ENCODE measurements at places on chromosomes 13 and 19.

DNA sequence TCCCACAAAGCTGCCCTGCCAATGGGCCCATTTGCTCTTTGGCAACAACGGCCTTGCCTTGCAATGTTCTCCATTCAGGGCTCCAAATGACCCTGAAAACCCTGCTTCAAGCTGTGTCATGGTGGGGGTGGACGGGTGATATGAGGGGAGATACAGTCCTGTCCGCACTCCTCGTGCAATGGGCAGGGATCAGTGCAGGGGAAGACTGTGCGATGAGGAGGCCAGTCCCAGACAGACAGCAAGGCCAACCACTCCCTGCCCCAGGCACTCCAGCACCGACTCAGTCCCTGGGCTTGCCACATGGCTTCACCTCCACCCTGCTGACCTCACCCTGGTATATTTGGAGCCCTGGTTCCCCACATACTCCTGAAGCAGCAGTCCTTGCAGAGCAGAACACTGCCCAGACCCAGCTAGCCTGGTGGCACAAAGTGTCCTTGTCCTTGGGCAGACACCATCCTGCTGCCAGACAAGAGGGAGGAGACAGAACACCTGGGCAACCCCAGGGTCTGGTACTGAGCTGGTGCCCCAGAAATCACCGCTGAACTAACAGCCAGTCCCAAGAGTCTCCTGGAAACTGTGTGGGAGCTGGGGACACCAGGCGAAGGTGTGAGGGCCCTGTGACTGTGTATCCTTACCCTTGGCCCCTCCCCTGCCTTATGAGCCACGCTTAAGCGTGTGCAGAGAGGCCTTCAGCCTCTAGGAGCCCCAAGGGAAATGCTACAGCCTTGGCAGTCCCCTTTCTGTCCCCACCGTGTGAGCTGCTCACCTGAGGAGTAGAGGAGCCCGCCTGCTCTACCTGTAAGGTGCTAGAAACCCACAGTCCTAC lies 9.1 kb upstream of the SLC35E1 start:
- no peak for DNase-seq

DNA sequence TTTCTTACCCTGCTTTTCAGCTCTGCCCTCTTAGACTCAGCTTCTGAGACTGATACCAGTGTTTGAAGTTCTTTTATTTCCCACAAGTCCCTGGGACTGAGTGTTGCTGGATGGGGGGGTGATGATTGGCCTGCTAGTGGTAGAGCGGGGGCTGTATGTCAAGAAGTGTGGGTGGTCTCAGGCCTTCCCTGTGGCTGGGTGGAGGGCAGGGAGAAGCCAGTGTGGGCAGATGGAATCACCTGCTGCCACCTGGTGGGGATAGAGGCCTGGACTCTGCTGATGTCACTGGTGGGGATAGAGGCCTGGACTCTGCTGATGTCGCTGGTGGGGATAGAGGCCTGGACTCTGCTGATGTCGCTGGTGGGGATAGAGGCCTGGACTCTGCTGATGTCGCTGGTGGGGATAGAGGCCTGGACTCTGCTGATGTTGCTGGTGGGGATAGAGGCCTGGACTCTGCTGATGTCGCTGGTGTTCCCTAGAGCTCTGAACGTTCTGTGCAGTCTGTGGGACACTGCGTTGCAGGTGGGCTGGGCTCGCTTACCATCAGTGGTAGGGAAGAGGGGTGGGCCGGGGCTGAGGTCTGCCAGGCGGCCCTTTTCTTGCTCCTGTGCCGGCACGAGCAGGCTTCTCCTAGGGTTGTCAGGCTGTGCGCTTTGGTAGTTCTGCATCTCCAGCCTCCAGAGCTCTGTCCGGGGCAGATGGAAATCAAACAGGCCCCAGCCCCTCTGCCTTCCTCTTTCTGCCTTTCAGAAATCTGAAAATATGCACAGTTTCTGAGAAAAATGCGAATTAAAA lies 101.3 kb downstream of the ARHGEF7 start:
- DNase-seq: no peak

DNA sequence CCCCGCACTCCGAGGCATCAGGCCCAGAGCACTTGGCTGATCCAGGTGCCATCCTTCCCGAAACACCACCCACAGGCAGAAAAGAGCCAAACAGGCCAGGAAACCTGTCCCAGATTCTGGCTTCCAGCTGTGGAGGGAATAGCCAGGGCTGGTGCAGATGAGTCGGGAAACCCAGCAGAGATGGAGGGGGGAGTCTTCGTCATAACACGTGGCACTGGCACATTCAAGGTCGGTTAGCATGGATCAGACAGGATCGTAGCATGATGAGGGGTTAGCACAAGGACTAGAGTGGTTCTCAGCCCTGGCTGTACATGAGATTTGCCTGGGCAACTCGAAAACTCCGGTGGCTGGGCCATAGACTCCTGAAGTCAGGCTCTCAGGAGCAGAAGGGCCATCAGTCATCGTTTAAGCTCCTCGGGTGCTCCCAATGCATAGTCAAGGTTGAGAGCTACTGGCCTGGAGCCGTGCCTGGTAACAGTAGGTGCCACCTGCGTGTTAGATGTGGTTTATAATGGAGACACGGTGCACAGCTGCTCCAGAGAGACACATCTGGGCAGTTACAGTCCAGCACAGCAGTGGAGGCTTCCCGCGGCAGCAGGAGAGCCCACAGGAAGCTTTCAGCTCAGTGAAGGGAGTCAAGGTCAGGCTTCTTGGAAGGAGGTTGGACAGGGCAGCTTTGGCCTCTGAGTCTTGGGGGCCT lies 6.3 kb downstream of the CYTH2 start:
- no peak for DNase-seq

DNA sequence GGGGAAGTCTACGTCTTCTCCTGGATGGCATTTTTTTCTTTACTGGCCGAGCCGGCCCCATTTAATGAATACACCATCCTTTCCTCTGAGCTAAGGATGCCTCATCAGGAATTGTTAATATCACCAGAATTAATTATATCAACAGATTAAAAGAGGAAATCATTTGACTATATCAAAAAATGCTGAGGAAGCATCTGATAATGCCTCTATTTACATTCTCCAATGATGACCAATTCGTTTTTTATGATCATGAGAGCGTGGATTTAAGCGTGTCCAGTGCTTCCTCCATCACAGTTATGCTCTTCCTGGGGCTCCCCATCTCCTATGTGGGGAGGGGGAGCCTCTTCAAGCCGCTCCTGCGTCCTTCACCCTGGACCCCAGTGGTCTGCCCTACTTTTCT lies 58.7 kb downstream of the TUBGCP3 start:
- no peak for DNase-seq

DNA sequence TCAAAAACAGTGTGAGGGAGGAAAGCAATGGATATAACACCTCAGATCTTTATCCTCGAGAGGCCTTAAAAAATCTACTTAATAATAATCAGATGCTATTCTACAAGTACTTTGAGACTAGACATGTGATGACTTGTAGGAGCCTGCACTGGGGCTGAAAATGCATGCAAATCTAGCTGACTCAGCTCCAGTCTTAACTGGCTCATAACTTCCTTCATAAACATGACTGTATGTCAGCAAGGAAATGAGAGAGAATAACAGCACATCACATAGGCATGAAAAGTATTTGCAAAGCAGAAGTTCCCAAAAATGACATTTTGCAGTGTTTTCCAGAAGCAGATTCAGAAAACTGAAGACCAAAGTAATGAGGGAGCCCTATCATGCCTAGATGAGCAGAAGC lies 38.1 kb downstream of the PSG5 start:
- DNase-seq: peak; percentile 69

DNA sequence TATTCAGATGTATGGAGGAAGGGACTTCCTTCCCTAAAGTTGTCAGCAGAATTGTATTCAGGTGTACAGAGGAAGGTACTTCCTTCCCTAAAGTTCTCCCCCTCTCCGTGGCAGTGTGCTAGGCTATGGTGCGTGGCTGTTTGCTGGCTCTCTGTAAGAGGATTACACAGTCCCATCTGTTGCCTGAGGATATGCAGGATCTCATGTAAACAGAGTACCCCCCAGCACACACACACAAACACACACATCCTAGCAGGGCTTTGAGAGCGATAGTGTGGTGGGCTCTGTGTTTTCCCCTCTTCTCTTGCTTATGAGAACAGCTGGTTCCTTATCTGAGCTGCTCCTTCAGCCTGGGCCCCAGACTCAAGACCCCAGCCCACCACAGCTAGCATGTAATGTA lies 10.3 kb downstream of the NEK5 start:
- DNase-seq: no peak

- peak; percentile 58 for DNase-seq
Measured at GRCh38 chr19:8158411-8159074, 9.2 kb upstream of the FBN3 start.

DNA sequence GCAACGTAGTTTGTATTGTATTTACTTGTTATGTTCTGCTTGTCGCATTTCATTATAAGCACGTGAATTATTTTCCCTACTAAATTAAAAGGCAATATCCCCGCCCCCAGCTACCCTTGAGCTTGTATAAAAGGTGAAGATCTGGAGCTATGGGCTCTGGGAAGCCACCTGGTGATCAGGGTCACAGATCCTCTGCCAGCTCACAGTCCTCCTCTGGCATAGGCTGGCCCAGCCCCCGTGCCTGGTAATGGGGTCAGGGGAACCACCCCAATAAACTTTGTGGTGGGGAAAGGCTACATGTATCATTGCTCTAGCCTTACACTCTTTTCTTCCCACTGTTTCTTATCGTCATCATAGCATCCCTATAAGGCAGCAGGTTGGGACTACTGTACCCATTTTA lies 190.2 kb upstream of the TSHZ3 start:
- DNase-seq: no peak

- no peak for DNase-seq
Measured at GRCh38 chr19:55504252-55504603, 16.0 kb downstream of the SSC5D start.

DNA sequence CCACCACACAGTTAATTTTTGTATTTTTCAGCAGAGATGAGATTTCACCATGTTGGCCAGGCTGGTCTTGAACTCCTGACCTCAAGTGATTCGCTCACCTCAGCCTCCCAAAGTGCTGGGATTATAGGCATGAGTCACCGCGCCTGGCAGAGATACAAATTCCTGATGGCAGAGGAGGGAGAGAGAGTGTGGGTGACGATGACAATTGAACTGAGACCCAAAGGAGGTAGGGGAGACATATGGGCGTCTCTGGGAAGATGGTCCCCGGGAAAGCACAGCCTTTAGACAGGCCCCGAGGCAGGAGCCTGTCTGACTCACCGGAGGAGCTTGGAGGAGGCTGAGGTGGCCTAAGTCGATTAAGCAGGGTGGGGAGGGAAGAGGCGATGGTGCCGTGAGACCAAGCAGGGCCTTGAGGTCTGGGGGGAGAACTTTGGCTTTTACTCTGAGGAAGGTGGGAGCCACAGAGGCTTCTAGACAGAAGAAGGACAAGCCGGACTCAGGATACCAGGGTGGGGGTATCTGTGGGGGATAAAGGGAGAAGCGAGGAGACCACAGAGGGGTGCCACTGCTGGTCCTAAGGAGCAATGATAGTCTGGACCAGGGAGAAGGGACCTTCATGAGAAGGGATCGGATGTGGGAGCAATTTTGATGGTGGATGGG lies 38.2 kb downstream of the ARRDC2 start:
- no peak for DNase-seq

GRCh38 chr19:33393286-33394005 lies 19.9 kb downstream of the CEBPG start:
- DNase-seq: no peak
